NCI-H69 (cell line): ENCODE measurements at places on chromosomes 11 and 22.
A peak's percentile ranks its signal among the peaks of the same experiment; 100 is the strongest.

- peak; percentile 92 for DNase-seq
Measured at GRCh38 chr11:20966489-20966888, 297.1 kb downstream of the NELL1 start.

DNA sequence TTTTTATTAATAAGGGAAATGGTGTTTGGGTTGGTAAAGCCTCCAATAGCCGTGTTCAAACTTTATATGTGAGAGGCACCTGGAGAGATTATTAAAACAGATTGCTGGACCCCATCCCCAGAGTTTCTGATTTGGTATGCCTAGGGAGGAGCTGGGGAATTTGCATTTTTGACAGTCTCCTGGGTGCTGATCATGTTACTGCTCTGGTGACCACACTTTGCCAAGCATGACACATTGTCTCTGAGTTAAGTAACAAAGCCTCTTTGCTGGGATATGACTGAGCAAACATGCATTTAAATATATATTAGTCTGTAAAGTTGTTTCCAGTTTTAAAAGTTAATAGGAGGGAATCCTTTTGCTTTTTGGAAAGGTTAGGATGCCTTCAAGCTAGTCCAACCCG, 140.4 kb downstream of the NAV2 start:
- no peak for DNase-seq

DNA sequence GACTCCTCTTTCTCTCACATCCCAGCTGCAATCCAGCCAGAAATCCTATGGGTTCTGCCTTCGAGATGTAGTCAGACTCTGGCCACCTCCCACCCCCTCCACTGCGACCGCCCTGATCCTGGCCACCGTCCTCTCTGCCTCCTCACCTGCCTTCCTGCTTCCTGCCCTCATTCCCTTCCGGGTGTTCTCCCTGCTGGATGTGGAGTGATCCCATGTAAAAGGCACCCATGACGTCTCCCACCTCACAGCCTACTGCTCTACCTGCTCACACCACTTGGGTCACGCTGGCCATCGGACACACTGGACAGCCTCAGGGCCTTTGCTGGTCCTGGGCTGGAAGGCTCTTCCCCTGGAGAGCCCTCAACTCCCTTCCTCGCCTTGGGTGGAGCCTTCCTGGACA, 33.7 kb upstream of the CD5 start:
- no peak for DNase-seq

DNA sequence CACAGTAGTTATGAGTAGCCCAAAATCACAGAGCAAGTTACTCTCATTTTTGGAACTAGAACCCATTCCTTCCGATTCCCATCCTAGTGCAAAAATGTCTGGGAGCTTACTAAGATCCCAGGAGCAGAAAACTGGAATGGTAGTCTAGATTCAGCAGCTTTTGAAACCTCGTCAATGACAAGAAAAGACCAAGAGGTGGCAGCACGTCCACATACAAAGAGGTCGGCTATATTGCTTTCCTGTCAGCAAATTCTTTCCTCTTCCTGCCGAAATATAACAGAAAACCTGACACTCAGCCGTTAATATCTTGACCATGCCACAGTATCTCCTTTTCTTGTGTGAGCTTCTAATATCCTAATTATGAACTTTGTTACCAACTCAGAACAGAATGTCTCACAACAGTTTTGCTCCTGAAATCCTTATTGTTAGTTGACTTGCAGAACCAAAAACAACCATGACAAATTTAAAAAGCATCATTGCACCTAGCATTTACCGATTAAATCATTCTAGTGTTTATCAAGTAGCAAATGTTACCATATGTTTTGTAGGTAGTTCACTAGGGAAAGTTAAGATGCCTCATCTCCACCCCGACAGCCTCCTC, 92.8 kb upstream of the OR9G4 start:
- DNase-seq, result peak; percentile 43

DNA sequence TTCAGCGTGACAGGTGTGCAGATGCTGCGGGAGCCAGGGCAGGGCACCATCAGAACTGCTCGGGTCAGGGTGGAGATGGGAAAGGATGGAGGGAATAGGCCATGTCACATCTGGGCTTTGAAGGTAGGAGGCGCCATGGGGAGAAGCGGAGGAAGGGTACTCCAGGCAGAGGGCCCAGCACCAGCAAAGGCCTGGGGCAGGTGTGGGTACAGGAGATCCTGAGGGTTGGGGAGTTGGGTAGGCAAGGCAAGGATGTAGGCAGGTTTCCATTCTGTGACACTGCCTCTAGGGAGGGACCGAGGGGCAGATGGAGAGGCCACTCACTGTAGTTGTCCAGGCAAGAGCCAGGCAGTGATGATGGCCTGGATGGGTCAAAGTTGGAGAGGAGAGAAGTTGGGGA, 8.5 kb downstream of the EMID1 start:
- no peak for DNase-seq

- DNase-seq, result no peak
Measured at GRCh38 chr11:116808262-116809175, 14.6 kb downstream of the APOA4 start.
